Breast epithelium (tissue), 4 donors: ENCODE measurements at places on chromosomes 11 and 22. TPM values are rescaled to one million over a fixed set of nuclear protein-coding genes. Genes with fewer than 3 reads are reported as not detected.

- peak overlapping the region; percentile 84 for H3K27ac ChIP-seq
- H3K4me1 ChIP-seq: peaks cover 37% of the 10 kb centered on the region
- H3K4me3 ChIP-seq: peak overlapping the region; percentile 76
- no peaks in the 10 kb centered on the region for H3K27me3 ChIP-seq
Observed at GRCh38 chr11:833114-833791, 501 bp downstream of the CD151 start.

- no peaks in the 10 kb centered on the region for H3K27me3 ChIP-seq
- peak overlapping the region; percentile 33 for H3K27ac ChIP-seq
- no peak overlapping the region for H3K4me3 ChIP-seq
- no peak for DNase-seq
Observed at GRCh38 chr11:110947096-110947495, 234.9 kb upstream of the ARHGAP20 start.

DNA sequence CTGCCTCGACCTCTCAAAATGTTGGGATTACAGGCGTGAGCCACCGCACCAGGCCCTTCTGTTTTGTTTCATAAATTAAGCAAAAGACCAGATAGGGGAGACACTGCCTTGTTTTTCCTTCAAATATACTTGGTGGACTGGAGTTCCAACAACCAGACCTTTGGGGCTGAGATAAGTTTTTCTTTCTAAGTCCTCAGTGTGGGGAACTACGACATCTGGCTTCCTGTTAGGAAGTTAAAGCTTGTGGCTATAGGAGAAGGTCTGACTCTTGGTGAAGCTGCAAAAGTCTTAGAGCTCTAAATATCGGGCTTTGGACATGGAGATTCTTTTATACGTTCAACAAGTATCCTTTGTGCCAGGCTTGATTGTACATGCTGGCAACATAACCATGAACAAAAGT, 64.1 kb upstream of the EED start:
- no peak overlapping the region for H3K27ac ChIP-seq
- H3K4me3 ChIP-seq: no peak overlapping the region
- H3K36me3 ChIP-seq: no peaks in the 10 kb centered on the region
- no peaks in the 10 kb centered on the region for H3K27me3 ChIP-seq

GRCh38 chr11:93330446-93330984, at the start of gene DEUP1:
DEUP1 (plus strand) TSS chr11:93330742; CDS start chr11:93332260, 1,518 bp downstream.
- H3K36me3 ChIP-seq: no peaks in the 10 kb centered on the region
- DNase-seq: peak; percentile 22
- H3K4me3 ChIP-seq: peak within 1 kb of the TSS; percentile 23
- no peaks in the 10 kb centered on the region for H3K4me1 ChIP-seq

- H3K27me3 ChIP-seq: no peaks in the 10 kb centered on the region
- peaks cover 15% of the 10 kb centered on the region for H3K4me1 ChIP-seq
- no peaks in the 10 kb centered on the region for H3K36me3 ChIP-seq
- H3K4me3 ChIP-seq: no peak overlapping the region
- DNase-seq: no peak
Observed at GRCh38 chr11:68468217-68468828, 7.8 kb downstream of the PPP6R3 start.

GRCh38 chr11:65559535-65559934, 1.4 kb upstream of the LTBP3 start:
- no peak for DNase-seq
- H3K27me3 ChIP-seq: no peaks in the 10 kb centered on the region
- H3K4me3 ChIP-seq: no peak overlapping the region
- no peaks in the 10 kb centered on the region for H3K36me3 ChIP-seq
- H3K27ac ChIP-seq: peak overlapping the region; percentile 99

DNA sequence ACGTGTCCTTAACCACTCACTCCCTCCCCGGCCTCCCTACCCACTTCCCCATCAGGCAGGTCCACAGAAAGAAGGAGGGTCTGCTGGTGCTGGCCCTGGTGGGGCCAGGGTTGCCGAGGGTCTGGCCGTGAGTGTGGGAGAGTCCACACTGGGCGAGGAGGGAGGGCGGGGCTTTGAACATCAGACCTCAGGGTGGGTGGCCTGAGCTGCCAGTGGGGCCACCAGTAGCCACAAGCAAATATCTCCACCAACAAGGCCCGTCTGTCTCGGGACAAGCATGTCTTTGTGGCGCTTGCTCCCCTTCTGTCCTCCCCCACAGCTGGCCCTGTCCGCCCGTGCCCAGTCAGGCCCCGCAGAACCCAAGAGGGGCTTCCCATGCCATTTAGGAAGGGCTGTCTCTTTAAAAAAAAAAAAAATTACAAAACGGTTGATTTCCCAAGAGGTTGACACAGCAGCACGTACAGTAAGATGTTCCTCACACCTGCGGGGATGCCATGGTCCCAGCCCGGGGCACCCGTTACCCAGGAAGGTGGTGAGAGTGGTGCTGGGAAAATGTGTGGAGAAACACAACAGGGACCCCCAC, 17.7 kb upstream of the TALDO1 start:
- H3K27ac ChIP-seq: no peak overlapping the region
- no peaks in the 10 kb centered on the region for H3K27me3 ChIP-seq
- H3K4me3 ChIP-seq: no peak overlapping the region
- no peak for DNase-seq
- H3K36me3 ChIP-seq: no peaks in the 10 kb centered on the region
- H3K4me1 ChIP-seq: peaks cover 25% of the 10 kb centered on the region

DNA sequence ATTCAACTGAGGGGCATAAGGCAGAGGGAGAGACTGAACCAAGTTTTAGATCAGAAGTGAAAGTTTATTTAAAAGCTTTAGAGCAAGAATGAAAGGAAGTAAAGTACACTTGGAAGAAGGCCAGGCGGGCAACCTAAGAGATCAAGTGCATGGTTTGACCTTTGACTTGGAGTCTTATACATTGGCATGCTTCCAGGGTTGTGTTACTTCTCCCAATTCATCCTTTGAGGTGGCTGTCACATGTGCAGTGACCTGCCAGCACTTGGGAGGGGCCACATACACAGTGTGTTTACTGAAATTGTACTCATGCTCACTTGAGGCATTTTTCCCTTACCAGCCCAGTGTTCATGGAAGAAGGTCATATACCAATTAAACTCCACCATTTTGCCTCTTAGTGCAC, 30.4 kb downstream of the CYP2R1 start:
- DNase-seq: no peak
- no peak overlapping the region for H3K4me3 ChIP-seq
- no peaks in the 10 kb centered on the region for H3K36me3 ChIP-seq
- no peaks in the 10 kb centered on the region for H3K4me1 ChIP-seq
- no peaks in the 10 kb centered on the region for H3K27me3 ChIP-seq

- peaks cover 16% of the 10 kb centered on the region for H3K4me1 ChIP-seq
- DNase-seq: peak; percentile 58
- H3K27me3 ChIP-seq: no peaks in the 10 kb centered on the region
- H3K36me3 ChIP-seq: no peaks in the 10 kb centered on the region
- peak overlapping the region; percentile 40 for H3K27ac ChIP-seq
- peak overlapping the region; percentile 50 for H3K4me3 ChIP-seq
Observed at GRCh38 chr22:42437488-42438292, 5.5 kb upstream of the NFAM1 start.

- no peak overlapping the region for H3K4me3 ChIP-seq
- H3K4me1 ChIP-seq: no peaks in the 10 kb centered on the region
- H3K36me3 ChIP-seq: no peaks in the 10 kb centered on the region
- H3K27ac ChIP-seq: peak overlapping the region; percentile 70
Observed at GRCh38 chr11:59267736-59268475, 55.2 kb upstream of the MPEG1 start.

- DNase-seq: no peak
- no peaks in the 10 kb centered on the region for H3K27me3 ChIP-seq
- H3K4me3 ChIP-seq: no peak overlapping the region
- H3K4me1 ChIP-seq: peaks cover 8% of the 10 kb centered on the region
Observed at GRCh38 chr11:9397746-9398680, 13.6 kb downstream of the IPO7 start.

- no peak overlapping the region for H3K27ac ChIP-seq
- H3K4me3 ChIP-seq: no peak overlapping the region
- DNase-seq: no peak
Observed at GRCh38 chr11:118410055-118410745, 8.8 kb downstream of the ATP5MG start.

DNA sequence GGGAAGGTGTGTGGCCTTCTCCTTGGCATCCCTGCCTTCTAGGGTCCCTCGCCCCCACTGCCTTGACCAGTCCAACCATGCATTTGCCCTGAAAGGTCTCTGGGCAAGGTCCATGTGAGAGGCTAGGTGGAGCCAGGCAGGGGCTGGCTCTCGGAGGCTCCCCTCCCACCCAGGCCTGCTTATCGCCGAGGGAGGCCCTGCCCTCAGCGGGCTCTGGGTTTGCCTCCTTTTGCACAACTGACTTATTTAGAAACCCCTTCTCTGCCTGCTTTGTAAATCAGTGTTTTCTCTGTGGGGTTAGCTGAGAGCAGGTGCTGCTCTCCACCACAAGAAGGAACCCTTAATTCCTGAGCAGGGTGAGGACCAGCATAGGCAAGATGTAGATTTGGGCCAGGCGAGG, 47.7 kb downstream of the CD82 start:
- H3K36me3 ChIP-seq: no peaks in the 10 kb centered on the region
- H3K27me3 ChIP-seq: no peaks in the 10 kb centered on the region
- no peak overlapping the region for H3K27ac ChIP-seq
- H3K4me3 ChIP-seq: no peak overlapping the region
- no peak for DNase-seq

DNA sequence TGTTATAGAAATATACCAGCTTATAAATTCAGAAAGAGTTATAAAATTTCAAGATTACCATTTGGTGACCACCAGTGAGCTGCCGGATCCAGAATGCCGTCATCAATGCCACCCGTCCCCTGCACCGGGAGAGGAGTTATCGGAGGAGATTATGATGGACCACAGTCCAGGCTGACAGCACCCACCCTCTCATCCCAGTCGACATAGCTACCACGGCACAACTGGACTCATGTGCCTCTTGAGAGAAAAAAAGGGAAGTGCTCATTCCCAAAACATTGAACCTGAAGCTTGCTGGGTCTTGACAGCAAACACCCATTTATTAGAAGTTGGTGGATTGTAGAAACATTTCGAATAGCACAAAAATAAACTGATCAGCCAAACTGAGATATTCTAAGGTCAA, 1331.5 kb downstream of the TBC1D22A start:
- H3K27ac ChIP-seq: no peak overlapping the region
- H3K27me3 ChIP-seq: no peaks in the 10 kb centered on the region
- H3K36me3 ChIP-seq: no peaks in the 10 kb centered on the region
- no peak overlapping the region for H3K4me3 ChIP-seq

GRCh38 chr11:126880872-126881271, 119.7 kb downstream of the KIRREL3 start:
- no peaks in the 10 kb centered on the region for H3K4me1 ChIP-seq
- H3K4me3 ChIP-seq: no peak overlapping the region
- DNase-seq: no peak
- H3K36me3 ChIP-seq: no peaks in the 10 kb centered on the region

GRCh38 chr11:38323961-38324761, 1726.1 kb upstream of the RAG2 start:
- peaks cover 3% of the 10 kb centered on the region for H3K36me3 ChIP-seq
- no peak overlapping the region for H3K4me3 ChIP-seq
- H3K27ac ChIP-seq: no peak overlapping the region
- no peaks in the 10 kb centered on the region for H3K4me1 ChIP-seq

DNA sequence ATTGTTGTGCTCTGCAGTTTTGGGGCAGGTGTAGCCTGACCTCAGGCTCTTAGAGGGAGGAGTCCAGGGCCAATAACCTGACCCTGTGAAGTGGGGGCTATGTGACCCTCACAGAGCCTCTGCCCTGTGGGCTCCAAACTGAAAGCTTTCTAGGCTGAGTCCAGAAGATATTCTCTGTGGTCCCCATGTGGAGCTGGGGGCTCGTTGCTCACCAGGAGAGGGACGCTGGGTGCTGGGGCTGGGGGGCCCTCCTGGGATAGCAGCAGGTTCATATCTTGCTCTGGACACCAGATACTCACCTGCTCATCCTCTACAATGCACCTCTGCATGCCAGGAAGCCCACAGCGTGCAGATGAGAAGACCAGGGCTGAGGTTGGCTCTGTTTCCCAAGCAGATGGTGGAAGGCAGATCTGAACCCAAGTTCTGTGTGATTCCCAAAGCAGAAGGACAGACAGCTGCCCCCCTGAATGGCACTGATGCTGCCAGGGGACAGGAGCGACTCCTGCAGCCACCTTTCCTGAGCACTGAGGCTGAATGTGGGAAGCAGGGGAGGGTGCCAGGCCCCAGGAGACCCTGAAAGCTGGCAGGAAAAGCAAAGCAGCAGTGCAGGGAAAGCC, 1022.0 kb downstream of the TBC1D22A start:
- no peaks in the 10 kb centered on the region for H3K4me1 ChIP-seq
- H3K27me3 ChIP-seq: peaks cover 55% of the 10 kb centered on the region
- no peak overlapping the region for H3K27ac ChIP-seq
- DNase-seq: no peak
- H3K4me3 ChIP-seq: no peak overlapping the region
- no peaks in the 10 kb centered on the region for H3K36me3 ChIP-seq

DNA sequence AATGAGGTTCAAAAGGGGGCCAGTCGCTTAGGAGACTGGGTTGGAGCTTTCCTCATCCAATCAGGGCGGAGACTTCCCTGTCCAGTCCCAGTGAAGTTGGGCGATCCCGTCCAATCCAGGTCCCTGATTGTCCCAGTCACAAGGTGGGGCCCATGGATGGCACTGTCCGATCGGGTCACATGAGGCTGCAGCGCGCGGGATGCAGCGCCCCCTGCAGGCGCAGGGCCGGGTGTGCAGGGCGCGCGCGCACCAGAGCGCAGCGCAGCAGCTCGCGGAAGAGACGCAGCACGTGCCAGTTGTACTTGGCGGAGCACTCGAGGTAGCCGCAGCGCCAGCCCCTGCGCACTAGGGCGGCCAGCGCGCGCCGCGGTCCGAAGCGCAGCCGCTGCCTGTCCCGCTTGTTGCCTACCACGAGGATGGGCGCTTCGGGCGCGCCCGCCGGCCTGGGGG, 2.3 kb downstream of the RASL10A start:
- H3K36me3 ChIP-seq: no peaks in the 10 kb centered on the region
- H3K4me1 ChIP-seq: peaks cover 33% of the 10 kb centered on the region
- no peak overlapping the region for H3K27ac ChIP-seq
- peaks cover 18% of the 10 kb centered on the region for H3K27me3 ChIP-seq
- no peak for DNase-seq

GRCh38 chr22:26777156-26777801, 119.9 kb downstream of the MIAT start:
- no peaks in the 10 kb centered on the region for H3K4me1 ChIP-seq
- H3K27me3 ChIP-seq: no peaks in the 10 kb centered on the region
- DNase-seq: no peak
- H3K27ac ChIP-seq: no peak overlapping the region
- no peaks in the 10 kb centered on the region for H3K36me3 ChIP-seq

GRCh38 chr11:129376658-129377341, 1.2 kb downstream of the BARX2 start:
- no peaks in the 10 kb centered on the region for H3K4me1 ChIP-seq
- no peaks in the 10 kb centered on the region for H3K27me3 ChIP-seq
- H3K27ac ChIP-seq: peak overlapping the region; percentile 91

NXPE2 gene
- total RNA-seq: 0.80 TPM

POTEH gene
- not detected for total RNA-seq
